ENCODE measurements at places on chromosomes 1 and 21. TPM values are rescaled to one million over a fixed set of nuclear protein-coding genes. Genes with fewer than 3 reads are reported as not detected.

FCGR1A gene
- not detected for total RNA-seq

ASPM gene
- 65.4 TPM for total RNA-seq

DNA sequence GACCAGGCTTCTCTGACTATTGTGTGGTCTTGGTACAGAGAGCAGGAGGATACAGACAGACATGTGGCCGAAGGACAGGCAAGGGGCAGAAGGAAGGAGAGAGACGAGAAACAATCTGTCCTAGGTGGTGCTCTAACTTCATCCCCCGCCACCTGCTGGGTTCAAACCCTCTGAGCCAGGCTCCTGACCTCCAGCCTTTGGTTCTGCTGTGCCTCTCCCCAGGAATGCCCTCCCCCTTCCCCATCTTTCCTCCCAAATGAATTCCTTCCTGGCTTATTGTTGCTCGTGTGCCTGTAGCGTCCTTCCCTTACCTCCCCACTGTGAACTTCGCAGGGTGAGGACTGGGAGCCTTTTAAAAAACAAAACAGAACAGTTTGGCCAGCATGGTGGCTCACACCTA is 5.4 kb downstream of the TCEA3 start:
- peak; percentile 74 for DNase-seq
- H3K27ac ChIP-seq: no peak overlapping the region
- peaks cover 100% of the 10 kb centered on the region for H3K27me3 ChIP-seq

- DNase-seq: no peak
- no peaks in the 10 kb centered on the region for H3K36me3 ChIP-seq
- no peak overlapping the region for H3K27ac ChIP-seq
- no peak overlapping the region for H3K4me3 ChIP-seq
- no peaks in the 10 kb centered on the region for H3K4me1 ChIP-seq
These were observed 8.4 kb downstream of the C1orf87 start for GRCh38 chr1:60065199-60065598.
